Activated T-helper 2 cell treated with anti-CD3 and anti-CD28 coated beads, Interferon-gamma antibody, Interleukin-2, Interleukin-4, amounts not matched to agents 10 μg/mL and 5 μg/mL and 100 μg/mL, durations not matched to agents 14 hours and 24 hours and 36 hours (primary cell): ENCODE measurements at places on chromosomes 6 and 20.

GRCh38 chr6:91754691-91755090 lies 1167.8 kb upstream of the MAP3K7 start:
- DNase-seq: no peak

GRCh38 chr20:3734111-3734843 lies 1.8 kb downstream of the HSPA12B start:
- DNase-seq: no peak

- DNase-seq: no peak
Measured at GRCh38 chr6:121321282-121321681, 13.0 kb downstream of the TBC1D32 start.

- no peak for DNase-seq
Measured at GRCh38 chr6:75935473-75935793, 137.0 kb downstream of the IMPG1 start.

- no peak for DNase-seq
Measured at GRCh38 chr20:9942736-9943135, 92.1 kb upstream of the ANKEF1 start.
